ENCODE measurements at places on chromosomes 13 and 19.

GRCh38 chr19:7098096-7098495 is 28.6 kb downstream of the ZNF557 start:
- DNase-seq = no peak

GRCh38 chr13:101552786-101553185 is 100.3 kb downstream of the ITGBL1 start:
- no peak for DNase-seq

- DNase-seq = no peak
Measured at GRCh38 chr13:99386911-99387788, 80.0 kb upstream of the GPR183 start.

- DNase-seq = no peak
Measured at GRCh38 chr19:5059213-5059574, 90.3 kb downstream of the KDM4B start.

DNA sequence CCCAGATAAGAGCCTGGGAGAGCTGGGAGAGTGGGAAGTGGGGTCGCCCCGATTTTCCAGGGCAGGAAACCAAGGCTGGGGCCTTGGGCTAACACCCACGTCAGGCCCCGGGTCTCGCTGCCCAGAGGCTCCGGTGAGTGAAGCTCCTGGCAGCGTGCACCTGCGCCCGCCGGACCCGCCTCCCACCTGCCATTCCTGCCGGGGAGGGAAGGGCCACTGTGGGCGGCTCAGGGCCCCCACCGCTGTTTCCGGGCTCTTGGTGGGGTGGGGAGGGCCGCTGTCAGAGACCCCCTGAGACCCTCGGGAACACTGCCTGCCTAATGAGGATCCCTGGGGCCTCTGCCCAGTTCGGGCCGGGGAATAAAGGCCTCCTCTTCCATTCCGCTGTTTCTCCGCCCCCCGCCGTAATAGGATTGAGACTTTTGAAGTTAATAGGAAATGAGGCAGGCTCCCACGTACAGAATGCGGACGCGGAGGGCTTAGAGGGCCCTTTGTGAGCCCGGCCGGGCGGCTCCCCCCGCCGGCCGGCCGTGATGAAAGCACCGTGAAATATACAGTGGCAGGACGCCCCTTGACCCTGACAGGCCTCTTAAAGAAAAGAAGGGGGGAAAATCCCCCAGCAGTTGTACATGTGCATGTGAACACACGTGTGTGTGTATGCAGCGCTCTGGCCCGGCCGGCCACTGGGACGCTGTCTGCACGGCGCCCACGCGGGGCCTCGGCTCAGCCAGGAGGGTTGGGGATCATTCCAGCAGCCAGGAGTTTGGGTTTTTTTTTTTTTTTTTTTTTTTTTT is 33.2 kb downstream of the EFNA2 start:
- DNase-seq = no peak

DNA sequence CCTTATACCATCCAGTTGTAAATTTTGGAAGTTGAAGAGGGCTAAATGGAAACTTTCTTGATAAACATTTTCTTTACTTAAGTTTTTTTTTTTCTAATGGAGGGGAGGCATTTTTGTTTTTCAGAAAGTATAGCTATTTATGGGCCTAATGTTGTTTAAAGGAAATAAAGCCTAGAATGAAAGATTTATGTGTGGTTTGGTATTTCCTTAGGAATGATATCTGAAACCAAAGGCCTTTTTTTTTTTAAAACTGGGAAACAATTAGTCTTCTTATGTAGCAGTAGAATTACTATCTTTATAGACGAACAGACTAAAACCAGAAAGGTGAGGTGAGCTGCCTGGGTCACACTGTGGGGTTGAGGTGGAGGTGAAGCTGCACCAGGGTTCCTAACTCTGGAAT is 80.1 kb downstream of the ESD start:
- DNase-seq = no peak

- DNase-seq = no peak
Measured at GRCh38 chr19:418761-419671, 10.1 kb upstream of the C2CD4C start.

DNA sequence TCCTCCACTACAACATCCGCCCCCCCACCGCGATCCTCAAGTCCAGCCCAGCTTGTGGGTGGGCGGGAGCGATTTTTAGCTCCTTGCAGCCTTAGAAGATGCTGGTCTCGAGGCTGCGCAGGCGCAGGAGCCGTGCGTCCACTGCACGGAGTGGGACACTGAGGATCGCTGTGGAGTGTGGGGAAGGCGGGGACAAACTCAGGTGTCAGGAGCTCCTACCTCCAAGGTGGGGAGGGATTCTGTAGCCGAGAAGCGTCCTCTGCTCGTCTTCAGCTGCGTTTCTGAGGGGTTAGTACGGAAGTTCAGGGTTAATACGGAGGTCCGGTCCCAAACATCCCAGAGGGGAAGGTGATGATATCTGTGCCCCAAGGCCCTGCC is at the start of gene RTBDN:
TSS of gene RTBDN (minus strand) at position 14 of the 378 bp plus-strand sequence. CDS start 4,600 bp downstream, outside the sequence.
- DNase-seq = peak; percentile 48

- DNase-seq = no peak
Measured at GRCh38 chr13:21913010-21913409, 242.1 kb downstream of the FGF9 start.

- no peak for DNase-seq
Measured at GRCh38 chr19:10651851-10652250, 2.3 kb upstream of the ILF3 start.

GRCh38 chr13:37747071-37747612 is 122.4 kb downstream of the TRPC4 start:
- no peak for DNase-seq

GRCh38 chr19:660793-661426 is 2.1 kb downstream of the RNF126 start:
- no peak for DNase-seq

DNA sequence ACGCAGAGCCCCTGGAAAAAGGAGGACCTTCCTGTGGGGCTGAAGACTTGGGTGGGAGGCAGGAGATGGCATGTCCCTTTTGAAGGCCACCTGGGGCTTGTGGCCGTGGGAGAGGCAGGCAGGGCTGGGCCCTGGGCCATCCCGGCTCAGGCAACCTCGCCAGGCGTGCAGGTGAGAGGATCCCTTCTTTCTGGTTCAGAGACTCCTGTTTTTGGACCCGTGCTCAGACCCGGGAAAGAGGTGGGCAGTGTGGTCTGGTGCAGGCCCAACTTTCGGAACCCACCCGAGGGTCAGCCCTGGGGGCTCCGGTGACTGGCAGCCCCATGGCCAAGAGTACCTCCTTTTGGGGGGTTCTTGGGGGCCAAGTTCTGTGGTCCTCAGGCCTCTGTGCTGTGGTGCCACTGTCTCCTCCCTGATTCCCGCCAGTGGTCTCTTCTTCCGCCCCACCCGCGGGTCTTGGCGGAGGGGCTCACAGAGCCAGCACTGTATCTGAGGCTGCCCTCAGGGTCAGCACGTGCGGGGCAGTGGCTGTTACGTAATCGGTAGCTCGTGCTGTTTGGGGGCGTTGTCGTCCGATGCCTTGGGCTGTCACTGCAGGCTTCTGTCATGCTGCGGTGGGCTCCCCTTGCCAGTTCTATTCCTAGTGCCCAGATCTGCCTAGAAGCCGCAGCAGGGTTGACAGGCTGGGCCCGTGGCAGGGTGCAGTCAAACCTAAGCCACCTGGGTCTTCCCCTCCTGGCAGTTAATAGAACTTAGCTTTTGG is 42.7 kb downstream of the KDM4B start:
- no peak for DNase-seq

DNA sequence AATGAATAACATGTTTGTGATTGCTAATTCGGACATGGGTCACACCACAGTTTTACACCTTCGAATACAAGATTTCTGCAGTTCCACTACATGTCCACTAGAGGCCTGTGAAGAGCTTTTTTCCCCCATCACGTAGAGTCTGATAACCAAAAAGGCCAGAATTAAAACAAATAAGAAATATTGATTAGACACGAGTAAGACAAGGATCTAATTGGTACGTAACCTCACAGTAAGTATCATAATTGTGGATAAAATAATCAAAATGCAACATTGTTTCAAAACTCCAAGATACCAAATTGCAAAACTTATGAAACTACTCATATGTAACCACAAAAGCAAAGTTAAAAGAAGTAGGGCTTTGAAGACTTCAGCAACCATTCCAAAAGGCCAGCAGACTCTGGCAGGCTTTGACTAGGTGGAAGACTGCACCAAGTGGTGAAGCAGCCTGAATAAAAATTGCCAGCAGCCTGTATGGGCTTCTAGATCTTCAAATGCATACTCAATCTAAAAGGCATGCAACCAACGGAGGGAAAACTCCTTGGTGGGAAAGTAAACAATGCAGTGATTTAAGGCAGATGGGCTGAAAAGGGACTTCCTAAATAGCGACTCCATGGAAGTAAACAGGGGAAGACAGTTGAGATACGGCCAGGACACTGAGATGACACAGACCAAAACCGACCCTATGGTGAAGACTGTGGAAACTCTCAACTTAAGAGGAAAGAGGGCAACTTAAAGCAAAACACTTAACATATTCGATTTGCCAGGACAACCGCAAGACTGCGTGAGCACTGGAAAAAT is 56.7 kb downstream of the STARD13 start:
- DNase-seq = peak; percentile 49

DNA sequence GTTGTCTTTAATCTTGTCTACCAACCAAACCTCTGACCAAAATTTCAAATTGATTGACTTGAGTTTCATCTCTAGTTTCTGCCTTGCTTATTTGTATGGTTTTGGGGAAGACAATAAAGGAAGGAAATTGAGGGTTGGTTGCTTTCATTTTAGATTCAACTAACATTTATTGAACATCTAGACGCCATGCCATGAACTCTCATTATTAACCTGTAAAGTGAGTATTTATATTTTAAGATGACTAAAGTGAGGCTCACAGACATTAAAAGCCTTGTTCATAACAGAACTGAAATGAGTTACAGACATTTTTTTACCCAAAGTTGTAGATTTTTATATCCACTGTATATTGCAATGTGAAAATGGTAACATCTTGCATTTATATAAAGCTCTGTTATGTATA is 239.3 kb downstream of the LMO7 start:
- no peak for DNase-seq

- DNase-seq = no peak
Measured at GRCh38 chr19:4059453-4059871, 7.2 kb downstream of the ZBTB7A start.

GRCh38 chr19:21674454-21674853 is 92.9 kb downstream of the ZNF100 start:
- DNase-seq = no peak

DNA sequence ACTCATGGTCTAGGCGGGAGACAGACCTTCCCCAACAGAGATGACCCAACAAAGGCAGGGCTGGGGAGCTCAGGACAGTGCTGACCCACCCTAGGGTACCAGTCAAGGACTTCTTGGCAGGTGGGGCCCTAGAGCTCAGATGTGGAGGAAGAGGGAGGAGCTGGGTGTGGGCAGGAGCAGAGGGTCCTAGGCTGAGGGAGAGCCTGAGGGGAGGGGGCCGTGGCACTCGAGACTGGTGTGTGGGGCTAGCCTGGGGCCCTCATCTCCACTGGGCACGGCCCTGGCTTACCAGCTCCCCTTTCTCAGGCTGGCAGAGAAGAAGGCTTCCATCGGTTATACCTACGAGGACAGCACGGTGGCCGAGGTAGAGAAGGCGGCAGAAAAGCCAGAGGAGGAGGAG is 18.6 kb downstream of the CLASRP start:
- no peak for DNase-seq

- DNase-seq = no peak
Measured at GRCh38 chr13:37144661-37145060, 39.2 kb upstream of the CSNK1A1L start.

DNA sequence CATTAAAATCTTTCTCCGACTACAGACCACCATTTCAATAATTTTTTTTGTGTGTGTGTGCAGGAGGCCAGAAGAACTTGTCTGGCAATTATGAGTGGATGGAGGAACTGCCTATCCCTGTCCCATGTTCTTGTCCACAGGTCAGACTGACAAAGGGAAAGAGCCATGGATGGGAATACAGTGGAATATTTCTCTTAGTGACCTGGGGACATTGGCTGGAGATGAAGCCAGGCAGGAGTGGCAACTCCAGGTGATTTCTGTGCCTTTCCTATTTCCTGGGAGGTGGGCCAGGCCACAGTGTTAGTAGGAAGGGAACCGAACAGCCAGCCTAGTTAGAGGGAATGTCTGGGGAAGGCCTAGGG is 3.7 kb downstream of the PSG9 start:
- DNase-seq = no peak
